Stimulated activated CD8-positive, alpha-beta memory T cell treated with anti-CD3 and anti-CD28 coated beads, Interleukin-4, amount 100 ng/mL, for 48 hours (primary cell): ENCODE measurements at places on chromosomes 12 and 14.
A peak's percentile ranks its signal among the peaks of the same experiment; 100 is the strongest.

GRCh38 chr14:96660123-96660522 lies 137.1 kb upstream of the VRK1 start:
- DNase-seq, result no peak

DNA sequence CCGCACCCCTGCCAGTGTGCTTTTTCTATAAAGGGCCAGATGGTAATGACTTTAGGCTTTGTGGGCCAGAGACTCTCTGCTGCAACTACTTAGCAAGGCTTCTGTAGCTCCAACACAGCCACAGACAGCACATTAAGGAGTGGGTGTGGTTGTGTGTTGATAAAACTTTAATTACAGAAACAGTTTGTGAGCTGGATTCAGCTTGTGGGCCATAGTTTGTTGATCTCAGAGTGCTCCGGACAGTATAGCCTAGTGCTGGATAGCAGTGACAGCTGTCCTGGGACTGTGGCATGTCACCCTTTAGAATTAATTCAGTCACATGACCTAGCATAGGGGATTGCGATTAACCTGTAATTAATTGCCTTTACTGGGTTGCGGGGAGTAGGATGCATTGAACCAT lies 109.7 kb downstream of the ZNF664 start:
- no peak for DNase-seq

GRCh38 chr14:23538785-23539184 lies 12.8 kb downstream of the ZFHX2 start:
- no peak for DNase-seq

DNA sequence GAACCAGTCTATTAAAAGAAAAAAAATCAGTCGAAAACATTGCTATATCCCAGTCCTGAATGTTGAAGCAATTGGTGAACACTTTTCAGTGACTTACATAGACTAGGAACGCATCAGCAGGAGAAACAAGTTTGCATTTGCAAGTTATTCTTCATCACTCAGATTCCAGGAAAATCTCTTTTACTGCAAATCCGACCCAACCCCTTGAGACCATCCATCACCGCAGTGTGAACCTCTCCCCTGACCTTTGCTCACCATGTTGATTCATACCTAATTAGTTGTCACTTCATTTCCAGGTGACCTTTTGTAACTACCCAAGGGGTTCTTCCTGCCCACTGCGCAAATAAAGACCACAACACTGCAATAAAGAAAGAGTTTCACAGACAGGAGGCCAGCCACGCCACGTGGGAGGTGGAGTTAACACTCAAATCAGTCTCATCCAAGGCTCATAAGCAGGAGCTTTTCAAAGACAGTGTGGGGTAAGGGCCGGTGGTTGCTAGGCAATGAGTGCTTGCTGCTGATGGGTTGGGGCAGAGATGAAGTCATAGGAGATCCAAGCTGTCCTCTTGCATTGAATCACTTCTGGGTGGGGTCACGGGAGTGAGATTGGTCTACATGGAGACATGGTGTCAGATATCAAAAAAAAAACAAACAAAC lies 241.3 kb upstream of the TMEM132C start:
- DNase-seq, result no peak

GRCh38 chr14:70009961-70010360 lies 130.7 kb downstream of the SMOC1 start:
- no peak for DNase-seq

DNA sequence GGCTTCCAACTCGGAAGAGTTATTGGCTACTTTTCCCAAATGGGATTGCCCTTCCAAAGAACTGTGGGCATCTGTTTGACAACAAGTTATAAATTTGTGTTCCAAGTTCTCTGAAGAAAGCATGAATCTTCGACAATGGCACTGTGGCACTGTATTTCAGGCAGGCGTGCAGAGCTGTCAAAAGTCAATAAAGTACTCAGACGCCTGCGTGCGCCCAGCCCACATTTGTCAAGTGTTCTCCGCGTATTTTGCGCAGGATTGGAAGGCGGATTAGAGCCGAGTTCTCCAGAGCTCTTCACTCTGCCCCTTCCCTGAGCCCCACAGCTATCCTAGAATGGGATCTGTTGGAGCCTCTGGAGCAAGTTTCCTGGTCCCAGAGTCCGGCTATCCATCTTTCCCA lies 103.2 kb downstream of the SLC25A47 start:
- no peak for DNase-seq

DNA sequence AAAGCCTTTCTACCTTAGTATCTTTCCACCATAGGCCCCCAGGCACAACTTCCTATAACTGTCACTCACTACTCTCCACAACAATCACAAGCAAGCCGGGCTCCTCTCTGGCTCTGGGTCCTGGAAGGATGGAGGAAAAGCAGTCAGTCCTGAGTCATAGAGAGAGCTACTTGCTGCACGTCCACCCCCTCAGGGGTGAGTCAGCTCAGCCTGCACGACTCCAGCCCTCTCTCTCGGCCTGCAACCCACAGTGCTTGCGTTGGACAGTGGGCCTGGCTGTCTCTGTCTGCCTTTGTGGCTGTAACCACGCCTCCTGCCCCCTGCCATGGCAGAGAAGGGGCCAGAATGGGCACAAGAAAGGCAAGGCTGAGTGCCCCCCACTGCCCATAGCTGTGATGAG lies 154.1 kb upstream of the FKBP4 start:
- peak; percentile 48 for DNase-seq

- peak; percentile 86 for DNase-seq
Measured at GRCh38 chr12:57093415-57094207, 4.7 kb downstream of the NAB2 start.

DNA sequence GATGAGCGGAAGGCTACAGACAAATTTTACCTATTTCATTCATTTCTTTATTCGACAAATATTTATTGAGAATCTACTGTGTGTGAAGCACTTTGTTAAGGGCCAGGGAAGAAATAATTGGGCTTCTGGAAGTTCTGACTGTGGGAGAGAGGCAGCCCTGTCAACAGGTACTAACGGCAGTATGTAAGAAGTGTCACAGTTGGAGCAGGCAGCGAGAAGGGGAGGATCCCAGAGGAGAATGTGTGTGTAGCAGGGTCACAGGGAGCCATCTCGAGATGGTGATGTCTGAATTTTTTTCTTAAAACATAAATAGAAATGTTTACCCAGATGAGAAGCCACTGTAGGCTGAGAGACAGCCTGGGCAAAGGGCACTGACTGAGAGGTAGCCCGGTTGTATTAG lies 163.3 kb upstream of the SLC38A2 start:
- no peak for DNase-seq

DNA sequence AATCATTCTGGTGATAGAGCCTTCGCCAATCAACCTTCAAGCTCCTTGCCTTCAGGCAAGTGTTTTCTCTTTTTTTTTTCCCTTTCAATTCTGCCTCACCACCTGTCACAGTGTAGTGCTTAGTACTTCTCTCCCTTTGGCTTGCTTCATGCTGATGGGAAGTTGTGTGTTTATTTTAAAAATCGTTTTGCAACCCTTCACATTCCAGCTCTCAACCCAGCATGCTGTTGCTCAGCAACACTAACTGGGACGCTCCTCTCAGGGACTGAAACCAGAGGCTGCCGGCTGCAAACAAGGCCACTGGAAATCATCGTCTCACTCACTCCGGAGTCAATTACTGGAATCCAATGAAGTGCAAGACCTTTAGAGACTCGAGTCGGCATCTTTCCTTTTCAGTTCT lies 342.7 kb downstream of the PRKD1 start:
- no peak for DNase-seq

DNA sequence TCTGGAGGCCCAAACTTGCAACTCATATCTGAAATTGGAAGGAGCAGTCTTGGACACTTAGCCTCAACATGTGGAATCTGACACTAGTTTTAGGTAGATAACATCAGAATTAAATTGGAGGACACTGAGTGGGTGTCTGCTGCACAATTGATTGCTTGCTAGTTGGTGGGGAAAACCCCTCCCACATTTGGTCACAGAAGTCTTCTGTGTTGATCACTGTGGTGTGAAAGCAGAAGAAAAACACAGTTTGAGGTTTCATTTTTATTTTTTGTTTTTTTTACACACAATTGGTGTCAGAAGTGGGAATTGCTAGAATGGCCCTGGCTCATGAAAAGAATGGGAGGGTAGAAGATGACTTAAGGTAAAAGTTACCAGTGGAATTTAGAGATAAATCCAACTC lies 78.0 kb upstream of the CD163 start:
- no peak for DNase-seq

- DNase-seq, result no peak
Measured at GRCh38 chr12:51415931-51416330, 8.7 kb upstream of the SLC4A8 start.

GRCh38 chr14:97025722-97026121 lies 228.5 kb downstream of the VRK1 start:
- no peak for DNase-seq

DNA sequence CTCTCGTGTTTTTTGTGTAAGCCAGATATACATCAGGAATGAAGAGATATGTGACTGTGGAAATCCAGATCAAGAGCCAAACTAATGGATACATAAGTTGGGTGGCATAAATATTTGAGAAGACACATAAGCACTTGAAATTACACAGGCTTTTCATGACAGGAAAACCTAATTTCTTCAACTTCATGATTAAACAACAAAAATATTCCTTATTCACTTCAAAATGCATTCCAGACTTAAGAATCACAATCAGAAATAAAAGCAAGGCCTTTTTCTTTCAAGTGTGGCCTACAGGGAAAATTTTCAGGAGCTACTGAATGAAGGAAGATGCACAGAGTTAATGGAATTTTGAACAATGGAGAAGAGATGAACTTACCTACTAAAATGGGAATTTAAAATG lies 515.6 kb downstream of the FOXG1 start:
- DNase-seq, result no peak

- peak; percentile 57 for DNase-seq
Measured at GRCh38 chr12:26833743-26834490, 923 bp upstream of the ITPR2 start.

- no peak for DNase-seq
Measured at GRCh38 chr14:105083926-105084685, 18.9 kb upstream of the GPR132 start.

DNA sequence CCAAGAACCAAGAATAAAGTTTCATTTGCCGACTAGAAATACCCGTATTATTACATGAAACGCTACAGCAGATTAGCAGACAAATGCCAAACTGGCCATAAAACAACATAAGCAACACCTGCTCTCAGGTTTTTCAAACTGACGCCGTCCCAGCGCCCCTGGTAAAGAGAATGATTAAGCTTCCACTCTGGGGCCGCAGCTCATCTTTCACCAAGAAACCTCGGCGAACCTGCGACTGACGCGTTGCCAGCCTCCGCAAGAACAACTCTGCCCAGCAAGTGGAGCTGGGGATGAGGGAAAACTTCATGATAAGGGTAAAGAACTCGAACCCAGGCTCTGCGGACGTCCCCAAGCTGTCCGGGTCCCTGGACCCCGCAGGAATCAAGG lies 530 bp downstream of the ARL1 start:
- DNase-seq, result no peak
